ENCODE measurements at places on chromosomes 1 and 21.

DNA sequence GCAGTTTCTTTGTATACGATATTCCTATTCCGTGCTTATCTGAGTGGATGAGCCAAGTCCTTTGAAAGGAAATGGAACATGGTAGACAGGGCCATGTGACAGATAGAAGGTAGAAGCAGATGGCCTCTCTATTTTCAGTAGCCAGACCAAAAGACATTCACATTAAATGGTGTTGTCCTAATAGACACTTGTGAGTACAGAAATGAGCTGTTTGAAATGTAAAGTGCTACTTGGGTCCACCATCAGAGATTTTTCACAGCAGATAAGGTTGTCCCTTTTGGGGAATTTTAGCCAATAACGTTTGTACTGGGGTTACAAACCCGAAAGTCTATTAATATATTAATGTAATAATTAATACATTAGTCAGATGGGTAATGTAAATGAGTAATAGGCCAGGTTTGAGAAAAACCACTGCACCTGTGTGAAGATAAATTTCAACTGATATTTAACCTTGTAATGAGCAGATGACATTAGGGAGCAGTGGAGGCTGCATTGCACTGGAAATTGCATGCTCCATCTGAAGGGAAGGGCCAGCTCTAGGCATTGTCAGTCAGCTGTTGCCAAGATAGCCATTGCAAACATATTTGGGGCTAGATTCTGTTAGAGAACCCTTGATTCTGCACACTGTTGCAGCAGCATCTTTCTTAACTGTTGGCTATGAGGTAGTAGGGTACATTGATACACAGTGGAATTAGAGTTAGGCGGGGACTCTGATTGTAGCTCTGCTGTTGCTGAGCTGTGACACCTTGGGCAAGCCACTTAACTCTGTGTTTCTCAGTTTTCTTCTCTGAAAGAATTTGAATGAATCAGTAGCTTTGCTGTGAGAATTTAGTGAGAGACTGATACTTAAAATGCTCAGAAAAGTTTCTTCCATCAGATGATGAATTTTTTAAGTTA lies 43.8 kb downstream of the FGGY start:
- DNase-seq, result no peak

DNA sequence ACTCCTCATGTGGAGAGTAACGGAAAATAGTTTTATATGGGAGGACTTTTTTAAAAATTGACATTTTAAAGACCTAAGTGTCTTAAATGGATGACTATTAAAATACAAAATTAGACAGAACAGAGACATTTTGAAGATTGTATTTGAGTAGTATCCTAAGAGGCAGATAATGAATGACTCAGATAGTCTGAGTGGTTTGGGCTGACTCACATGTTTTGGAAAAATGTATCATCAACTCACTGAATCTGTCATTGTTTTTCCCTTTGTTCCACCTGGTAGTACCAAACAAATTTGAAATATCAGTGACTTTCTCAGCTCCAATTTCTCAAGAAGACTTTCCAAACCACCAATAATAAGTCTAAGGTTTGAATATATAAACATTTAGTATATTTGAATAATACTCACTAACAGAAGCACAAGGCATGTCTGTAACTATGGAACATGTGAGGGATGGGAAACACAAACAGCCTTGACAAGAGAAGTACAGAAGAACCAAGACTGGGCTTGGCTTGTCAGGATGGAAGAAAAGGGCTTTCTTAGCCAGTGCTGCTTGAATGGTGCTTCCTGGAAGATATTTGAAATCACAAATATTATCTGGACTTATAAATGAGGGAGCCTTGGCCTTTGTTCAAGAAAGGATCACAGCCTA lies 90.6 kb downstream of the SGIP1 start:
- no peak for DNase-seq

DNA sequence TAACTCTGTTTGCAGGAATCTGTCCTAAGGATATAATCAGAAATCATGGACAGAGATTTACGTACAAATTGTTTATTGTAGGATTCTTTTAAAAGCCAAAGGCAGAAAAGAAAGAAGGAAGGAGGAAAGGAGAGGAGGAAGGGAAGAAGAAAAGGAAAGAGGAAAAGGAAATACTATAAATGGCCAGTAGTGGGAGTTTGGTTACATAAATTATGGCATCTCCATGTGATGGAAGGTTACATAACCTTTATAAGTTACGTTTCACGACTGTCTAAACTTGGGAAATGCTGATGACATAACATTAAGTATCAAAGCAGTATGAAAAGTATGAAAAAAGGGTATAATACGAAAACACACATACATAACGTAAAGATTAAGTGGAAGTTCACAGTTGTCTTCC lies 39.0 kb downstream of the SMYD2 start:
- DNase-seq, result no peak

DNA sequence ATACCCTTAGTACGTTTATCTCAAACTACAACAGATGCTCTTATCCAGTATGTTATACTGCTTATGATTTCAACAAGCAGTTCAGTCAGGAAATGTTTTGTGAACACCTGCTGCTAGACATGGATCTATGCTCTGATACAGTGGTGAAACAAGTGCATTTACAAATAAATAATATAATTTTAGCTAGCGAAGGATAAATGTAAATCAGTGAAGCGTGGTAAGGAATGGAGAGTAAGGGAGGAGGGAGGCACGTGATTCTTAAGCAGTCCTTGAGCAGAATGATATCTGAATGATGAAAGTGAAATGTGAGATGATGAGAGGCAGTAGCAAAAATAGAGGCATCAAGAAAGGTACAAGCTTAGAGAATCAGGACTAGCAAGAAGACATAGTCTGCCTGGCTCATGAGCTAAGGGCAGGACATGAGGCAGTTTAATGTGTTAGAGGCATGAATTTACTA lies 6.3 kb downstream of the TSNAX start:
- DNase-seq, result no peak

DNA sequence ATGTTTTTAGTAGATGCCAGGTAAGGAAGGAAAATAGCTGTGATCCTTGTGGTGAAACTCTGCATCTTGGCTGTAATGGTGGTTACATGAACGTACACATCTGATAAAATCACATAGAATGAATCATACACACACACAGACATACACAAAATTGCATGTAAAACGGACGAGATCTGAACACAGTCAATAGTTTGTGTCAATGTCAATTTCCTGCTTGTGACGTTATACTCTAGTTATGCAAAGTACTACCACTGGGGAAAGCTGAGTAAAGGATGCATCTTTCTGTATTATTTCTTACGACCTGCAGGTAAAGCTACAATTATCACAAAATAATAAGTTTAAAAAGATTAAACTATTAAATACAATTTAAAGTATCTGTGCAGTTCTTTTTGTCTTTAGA lies 493.7 kb upstream of the ZP4 start:
- no peak for DNase-seq

- DNase-seq, result no peak
Observed at GRCh38 chr1:25869909-25870606, 5.5 kb downstream of the PAQR7 start.

DNA sequence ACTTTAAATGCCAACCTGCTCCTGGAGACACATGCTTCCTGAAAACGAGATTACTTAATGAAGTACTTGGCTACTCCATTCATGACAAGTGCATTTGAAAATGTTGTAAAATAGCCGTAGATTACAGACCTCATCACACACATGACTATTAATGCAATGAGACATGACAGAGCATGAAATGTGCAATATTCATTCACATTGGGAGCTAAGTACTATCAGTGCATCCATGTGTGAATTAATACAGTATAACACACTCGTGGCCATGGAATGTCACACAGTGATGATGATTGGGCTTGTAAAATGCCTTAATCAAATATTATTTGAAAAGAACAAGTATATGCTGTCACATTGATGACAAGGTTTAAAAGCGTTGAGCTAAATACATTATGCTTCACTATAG lies 407.0 kb downstream of the AMY1C start:
- no peak for DNase-seq

GRCh38 chr1:43446881-43447835 lies 6.6 kb downstream of the HYI start:
- no peak for DNase-seq

- no peak for DNase-seq
Observed at GRCh38 chr1:221308534-221309511, 429.6 kb downstream of the HLX start.

- DNase-seq, result no peak
Observed at GRCh38 chr1:165287781-165288180, 68.7 kb downstream of the LMX1A start.

DNA sequence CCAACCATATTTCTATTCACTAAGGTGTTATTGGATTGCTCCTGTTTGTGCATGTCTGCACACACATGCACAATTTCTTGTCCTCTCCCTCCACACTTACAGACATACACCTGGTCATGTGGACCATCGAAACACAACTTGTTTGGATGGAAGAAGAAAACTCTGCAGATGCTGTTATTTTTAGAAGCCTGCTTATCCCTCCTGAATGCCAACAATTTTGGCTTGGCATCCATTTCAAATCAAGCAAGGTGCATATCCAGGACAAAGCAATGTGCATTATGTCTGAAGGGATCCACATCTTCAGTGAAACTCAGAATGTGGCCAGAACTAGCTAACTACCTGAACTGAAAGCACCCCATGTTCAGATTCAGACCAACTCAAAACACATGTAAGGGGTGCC lies 98.9 kb upstream of the ADAR start:
- DNase-seq, result no peak

DNA sequence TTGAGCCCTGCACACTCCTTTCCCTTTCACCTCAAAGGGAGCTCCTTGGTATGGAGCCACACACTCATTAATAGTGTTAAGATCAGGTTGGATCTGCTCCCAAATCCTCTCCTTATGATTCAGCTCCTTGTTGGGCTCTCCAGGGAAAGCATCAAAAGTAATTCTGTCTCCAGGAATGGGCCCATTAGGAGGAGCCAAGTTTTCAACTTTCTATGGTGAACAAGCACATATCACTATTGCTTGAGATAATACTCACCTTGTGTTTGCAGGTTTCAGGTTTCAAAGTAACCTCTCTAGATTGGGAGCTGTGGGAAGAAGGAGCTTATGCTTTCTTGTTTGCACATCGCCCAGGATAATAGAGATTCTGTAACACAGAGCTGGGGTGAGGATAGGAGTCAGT lies 164.8 kb downstream of the TNFSF18 start:
- no peak for DNase-seq

DNA sequence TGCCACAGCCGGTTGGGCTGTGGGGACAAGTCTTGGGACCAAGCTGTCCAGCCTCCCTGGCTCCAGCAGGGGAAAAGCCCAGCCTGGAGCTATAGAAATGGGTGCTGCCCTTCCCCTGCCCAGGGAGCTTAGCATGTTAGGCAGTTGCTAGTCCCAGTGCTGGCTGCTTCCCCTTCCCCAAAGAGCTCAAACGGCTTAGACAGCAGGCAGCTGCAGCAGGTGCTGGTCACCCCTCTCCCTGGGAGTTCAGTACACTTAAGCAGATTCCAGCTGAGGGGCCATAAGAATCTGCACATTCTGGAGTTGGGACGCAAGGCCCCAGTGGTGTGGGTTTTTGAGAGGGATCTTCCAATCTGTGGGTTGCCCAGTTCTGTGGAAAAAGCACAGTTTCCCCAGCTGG lies 11.1 kb upstream of the REG4 start:
- no peak for DNase-seq

GRCh38 chr1:185050823-185051451 lies 5.6 kb downstream of the RNF2 start:
- DNase-seq, result no peak

DNA sequence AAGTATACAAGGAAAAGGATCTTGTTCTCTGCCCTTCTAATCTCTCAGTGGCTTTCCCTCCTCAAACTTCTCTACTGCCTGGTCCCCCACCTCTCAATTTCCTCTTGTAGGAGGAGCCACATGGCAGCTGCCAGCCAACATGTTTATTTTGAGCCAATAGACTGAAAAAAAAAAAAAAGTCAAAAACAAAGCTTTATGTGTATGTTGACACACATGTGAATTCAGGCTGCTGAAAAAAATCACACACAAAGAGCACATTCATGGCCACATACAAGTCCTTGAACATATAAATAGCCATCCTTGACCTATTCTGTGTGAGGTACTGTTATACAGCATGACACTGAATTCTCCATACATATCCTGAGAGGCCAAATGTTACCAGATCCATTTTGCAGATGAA lies 3.7 kb downstream of the PTPN14 start:
- no peak for DNase-seq

DNA sequence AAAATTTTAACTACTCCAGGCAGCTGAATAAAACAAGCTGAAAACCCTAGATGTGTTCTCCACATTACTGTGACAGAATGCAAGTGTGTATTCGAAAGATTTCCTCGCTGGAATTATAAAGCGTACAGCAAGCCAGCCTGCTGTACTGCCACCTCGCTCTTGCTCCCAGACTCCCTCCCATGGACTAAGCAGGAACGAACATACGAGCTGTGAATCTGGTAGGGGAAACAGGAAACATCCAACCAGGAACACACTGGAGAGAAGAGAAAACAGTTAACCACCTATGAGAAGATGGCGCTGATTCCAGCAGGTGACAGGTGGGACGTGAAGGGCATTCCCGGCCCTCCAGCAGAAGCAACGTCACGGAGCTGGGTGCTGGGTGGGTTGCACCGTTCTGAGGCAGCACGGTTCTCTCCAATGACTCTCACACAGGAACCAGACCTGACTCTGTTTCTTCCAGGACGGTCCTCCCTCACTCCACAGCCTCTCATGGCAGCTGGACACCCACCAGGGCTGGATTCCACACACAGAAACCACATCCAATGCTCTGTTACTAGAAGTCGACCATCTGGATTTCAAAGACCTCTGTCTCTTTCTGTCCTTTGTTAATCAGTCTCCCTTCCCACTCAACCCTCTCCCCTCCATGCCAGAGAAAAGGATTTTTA lies 219.2 kb downstream of the RERE start:
- DNase-seq, result no peak

GRCh38 chr1:18633422-18634155 lies 2.9 kb downstream of the PAX7 start:
- DNase-seq, result no peak

GRCh38 chr1:185393815-185394214 lies 76.8 kb upstream of the IVNS1ABP start:
- DNase-seq, result peak; percentile 77

DNA sequence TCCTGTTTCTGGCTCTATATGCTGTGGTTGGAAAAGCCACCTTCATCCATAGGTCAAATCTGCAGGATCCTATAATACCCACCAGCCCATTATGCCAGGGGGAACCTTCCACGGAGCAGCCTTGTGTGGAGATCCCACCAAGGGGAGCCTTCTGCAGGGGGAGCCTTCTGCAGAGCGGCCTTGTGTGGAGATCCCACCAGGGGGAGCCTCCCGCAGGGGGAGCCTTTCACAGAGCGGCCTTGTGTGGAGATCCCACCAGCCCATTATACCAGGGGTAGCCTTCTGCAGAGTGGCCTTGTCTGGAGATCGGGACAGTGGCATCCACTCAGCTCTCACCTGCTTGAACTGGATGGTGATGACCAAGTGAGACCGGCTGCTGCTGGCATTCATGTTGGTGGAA lies 85.3 kb downstream of the SCCPDH start:
- no peak for DNase-seq

DNA sequence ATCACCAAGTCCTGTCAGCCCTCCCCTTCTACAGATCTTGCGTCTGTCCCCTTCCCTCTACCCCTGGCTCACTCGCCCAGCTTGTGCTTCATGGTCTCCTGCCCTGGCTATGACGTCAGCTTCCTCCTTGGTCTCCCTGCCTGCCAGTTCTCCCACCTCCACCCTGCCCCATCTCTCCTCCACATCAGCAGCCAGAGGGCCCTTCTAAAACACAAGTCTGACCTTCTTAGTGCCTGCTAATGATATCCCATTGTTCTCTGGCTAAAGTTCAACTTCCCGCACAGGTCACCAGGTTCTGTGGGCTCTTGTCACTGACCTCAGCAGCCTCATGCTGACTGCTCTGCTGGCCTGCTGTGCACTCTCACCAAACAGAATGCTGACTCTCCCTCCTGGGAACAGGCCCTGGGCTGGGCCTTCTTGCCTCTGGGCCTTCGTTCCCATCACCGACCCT lies 24.7 kb upstream of the MYCL start:
- DNase-seq, result no peak

- DNase-seq, result no peak
Observed at GRCh38 chr1:208556461-208556860, 312.3 kb upstream of the PLXNA2 start.

Data from NCI-H1048 (cell line).